ENCODE measurements at places on chromosomes 13 and 19. TPM values are rescaled to one million over a fixed set of nuclear protein-coding genes. Genes with fewer than 3 reads are reported as not detected.

DNA sequence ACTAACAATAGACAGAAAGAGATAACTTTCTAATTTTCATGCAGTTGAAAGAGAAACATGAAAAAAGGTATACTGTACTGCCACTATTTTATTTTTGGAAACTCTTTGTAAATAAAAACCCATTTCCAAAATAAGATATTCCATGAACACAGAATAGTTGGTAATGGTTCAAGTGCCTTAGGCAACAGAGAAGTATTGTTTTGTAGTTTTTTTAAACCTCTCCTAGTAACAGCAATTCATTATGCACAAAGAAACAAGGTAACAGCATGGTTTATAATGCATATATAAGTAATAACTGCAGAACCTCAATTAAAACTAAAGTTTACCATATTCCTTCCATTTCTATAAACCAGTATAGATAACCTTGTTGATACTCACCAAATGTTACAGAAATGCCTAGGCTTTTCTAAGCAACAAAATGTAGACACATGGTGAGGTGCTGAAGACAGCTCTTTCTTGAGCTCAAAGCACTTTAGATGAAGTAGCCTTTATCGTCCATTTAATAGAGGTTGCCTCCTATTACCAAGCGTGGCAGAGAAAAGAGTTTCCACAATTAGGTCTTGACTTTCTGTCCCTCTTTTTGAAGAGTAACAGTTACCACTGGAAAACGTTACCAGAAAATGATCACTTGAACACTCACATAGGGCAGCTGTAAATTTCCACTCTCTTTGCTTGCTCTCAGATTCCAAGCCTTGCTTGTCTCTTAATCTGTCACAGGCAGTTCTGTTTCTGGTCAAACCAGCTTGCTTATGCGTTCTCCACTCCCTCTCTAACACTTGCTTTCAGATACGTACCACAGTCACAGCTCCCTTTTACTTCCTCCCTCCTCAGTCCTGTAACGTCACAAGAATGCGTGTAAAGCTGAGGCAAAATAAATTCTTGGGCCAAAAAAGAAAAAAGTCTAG is 42.9 kb downstream of the CAB39L start:
- H3K27ac ChIP-seq = peak overlapping the region; percentile 96
- no peaks in the 10 kb centered on the region for H3K27me3 ChIP-seq
- peaks cover 10% of the 10 kb centered on the region for H3K4me1 ChIP-seq
- peak overlapping the region; percentile 79 for H3K4me3 ChIP-seq

DNA sequence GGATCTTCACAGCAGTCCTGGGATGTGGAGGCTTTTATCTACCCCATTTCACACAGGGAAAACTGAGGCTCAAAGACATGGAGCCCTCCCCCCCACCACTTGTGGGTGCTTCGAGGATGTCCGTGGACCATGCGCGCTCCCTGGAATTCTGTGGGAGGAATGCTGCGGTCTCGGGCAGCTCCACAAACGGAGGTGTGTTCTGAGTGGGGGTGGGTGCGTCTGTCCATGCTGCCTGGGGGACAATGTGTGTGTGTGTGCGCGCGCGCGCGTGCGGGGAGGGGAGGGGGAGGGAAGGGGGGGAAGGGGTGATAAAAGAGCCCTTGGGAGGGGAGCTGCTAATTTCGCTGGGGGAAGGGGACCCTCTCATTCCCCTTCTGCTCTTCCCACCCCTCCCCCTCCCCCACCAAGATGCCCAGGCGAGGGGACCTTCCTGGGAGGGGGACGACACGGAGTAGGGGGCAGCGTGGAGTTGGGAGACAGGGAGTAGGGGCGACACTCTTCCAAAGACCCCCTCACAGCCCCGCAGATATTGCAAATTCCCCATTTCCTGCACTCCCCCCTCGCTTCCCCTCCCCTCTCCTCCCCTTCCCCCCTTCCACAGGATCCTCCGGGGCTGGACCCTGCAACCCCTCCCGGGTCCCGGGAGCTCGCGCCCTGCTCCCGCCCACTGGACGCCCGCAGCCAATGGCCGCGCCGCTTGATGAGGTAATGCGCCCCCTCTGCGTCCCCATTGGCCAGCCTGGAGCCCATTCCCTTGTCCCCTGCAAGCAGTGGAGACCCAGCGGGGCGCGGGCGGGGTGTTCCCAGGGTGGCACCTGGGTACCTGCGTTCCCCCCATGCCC is 18.9 kb upstream of the ZNRF4 start:
- peak; percentile 88 for DNase-seq
- H3K4me1 ChIP-seq = peaks cover 7% of the 10 kb centered on the region
- peak overlapping the region; percentile 81 for H3K4me3 ChIP-seq
- no peak overlapping the region for H3K27ac ChIP-seq
- no peaks in the 10 kb centered on the region for H3K36me3 ChIP-seq

DNA sequence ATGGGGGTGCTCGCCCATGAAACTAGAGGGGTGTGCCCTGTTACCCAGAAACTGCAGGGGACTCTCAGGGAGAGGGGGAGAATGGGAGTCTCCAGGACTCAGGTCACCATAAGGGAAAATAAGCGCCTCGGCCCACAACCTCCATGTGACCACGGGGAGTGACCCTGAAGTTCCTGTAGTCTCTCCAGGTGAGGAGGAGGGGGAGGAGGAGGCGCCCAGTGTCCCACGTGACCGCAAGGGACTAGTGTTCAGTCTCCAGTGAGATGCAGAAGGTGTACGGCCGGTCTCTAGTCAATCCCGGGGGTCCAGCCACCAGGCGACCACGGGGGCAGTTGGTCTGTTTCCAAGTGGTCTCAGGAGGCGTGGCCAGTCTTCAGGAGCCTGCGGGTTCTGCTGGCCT is 16.0 kb downstream of the TM6SF2 start:
- H3K36me3 ChIP-seq = no peaks in the 10 kb centered on the region
- no peak overlapping the region for H3K4me3 ChIP-seq
- peaks cover 8% of the 10 kb centered on the region for H3K4me1 ChIP-seq

DNA sequence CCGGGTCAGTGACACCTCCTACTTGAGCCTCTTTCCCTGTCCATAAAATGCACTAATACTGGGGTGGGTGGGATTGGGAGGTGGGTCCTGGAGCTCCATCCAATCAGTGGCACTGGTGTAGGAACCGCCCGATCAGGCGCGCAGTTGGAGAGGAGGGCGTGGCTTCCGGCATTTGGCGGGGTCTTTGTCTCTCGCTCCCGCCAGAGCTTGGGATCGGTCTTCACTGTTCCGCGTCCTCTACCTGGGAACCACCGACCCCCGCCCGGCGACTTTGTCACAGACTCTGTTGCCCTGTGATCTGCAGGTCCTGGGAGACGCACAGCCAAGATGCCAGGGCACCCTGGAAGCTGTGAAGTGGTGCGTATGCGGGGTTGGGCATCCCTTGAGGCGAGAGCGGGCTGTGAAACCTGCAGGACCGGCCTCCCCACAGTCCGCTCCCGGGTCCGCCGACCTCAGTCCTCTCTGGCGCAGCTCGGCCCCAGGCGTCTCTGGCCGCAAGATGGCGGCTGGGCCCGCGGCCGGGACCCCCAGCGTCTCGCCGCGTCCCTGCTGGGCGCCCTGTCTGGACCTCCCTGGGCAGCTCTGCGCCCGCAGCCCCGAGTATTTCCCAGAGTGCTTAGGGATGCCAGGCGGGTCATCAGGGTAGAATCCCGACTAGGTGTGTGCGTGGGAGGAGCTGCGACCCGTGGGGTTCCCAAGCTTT is 41.6 kb upstream of the ZNF730 start:
- H3K27me3 ChIP-seq = no peaks in the 10 kb centered on the region
- H3K4me3 ChIP-seq = peak overlapping the region; percentile 92
- peak overlapping the region; percentile 88 for H3K27ac ChIP-seq
- peak; percentile 85 for DNase-seq
- peaks cover 5% of the 10 kb centered on the region for H3K4me1 ChIP-seq
- peaks cover 19% of the 10 kb centered on the region for H3K36me3 ChIP-seq

GRCh38 chr19:6250024-6250615 is 29.7 kb downstream of the MLLT1 start:
- H3K36me3 ChIP-seq = peaks cover 42% of the 10 kb centered on the region
- no peaks in the 10 kb centered on the region for H3K27me3 ChIP-seq
- no peak for DNase-seq
- H3K27ac ChIP-seq = no peak overlapping the region

DNA sequence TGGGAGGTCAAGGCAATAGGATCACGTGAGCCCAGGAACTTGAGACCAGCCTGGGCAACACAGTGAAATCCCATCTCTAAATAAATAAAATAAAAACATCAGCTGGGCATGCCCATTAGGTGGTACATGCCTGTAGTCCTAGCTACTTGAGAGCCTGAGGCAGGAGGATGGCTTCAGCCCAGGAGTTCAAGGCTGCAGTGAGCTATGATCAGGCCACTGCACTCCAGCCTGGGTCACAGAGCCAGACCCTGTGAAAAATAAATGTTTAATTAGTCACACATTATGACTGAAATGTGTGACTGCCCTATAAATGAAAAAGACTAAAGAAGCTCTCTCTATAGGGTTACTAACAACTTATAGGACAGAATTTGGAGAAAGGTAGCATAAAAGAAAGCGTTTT is 37.7 kb downstream of the USP12 start:
- no peak for DNase-seq
- H3K4me1 ChIP-seq = peaks cover 9% of the 10 kb centered on the region
- no peak overlapping the region for H3K4me3 ChIP-seq
- H3K27me3 ChIP-seq = no peaks in the 10 kb centered on the region

GRCh38 chr13:111046590-111047141 is 68.4 kb upstream of the ARHGEF7 start:
- no peaks in the 10 kb centered on the region for H3K4me1 ChIP-seq
- H3K27ac ChIP-seq = no peak overlapping the region
- H3K4me3 ChIP-seq = no peak overlapping the region
- H3K36me3 ChIP-seq = no peaks in the 10 kb centered on the region
- H3K27me3 ChIP-seq = peaks cover 7% of the 10 kb centered on the region
- DNase-seq = no peak

DNA sequence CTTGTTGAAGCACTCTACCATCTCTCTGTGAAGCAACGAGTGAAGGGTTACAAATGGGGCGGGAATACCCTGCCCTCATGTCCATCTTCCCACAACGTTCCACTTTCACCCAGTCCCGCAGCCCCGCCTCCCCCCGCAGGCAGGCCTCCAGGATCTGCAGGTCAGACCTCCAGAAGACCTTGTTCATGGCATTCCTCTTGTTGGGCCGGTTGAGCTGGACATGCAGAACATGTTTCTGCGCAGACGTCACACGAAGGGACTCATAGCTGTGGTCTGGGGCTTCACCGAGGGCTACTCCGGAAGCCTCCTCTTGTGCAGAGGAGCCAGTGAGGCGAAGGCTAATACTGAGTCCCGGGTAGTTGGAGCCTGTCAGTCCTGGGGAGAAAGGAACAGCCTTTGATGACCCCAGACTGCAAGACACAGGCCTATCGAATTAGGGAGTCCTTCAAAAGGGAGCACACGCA is 420 bp downstream of the ECH1 start:
- H3K27me3 ChIP-seq = no peaks in the 10 kb centered on the region
- peak overlapping the region; percentile 99 for H3K27ac ChIP-seq
- DNase-seq = peak; percentile 74
- H3K4me3 ChIP-seq = peak overlapping the region; percentile 92
- H3K36me3 ChIP-seq = peaks cover 27% of the 10 kb centered on the region

DNA sequence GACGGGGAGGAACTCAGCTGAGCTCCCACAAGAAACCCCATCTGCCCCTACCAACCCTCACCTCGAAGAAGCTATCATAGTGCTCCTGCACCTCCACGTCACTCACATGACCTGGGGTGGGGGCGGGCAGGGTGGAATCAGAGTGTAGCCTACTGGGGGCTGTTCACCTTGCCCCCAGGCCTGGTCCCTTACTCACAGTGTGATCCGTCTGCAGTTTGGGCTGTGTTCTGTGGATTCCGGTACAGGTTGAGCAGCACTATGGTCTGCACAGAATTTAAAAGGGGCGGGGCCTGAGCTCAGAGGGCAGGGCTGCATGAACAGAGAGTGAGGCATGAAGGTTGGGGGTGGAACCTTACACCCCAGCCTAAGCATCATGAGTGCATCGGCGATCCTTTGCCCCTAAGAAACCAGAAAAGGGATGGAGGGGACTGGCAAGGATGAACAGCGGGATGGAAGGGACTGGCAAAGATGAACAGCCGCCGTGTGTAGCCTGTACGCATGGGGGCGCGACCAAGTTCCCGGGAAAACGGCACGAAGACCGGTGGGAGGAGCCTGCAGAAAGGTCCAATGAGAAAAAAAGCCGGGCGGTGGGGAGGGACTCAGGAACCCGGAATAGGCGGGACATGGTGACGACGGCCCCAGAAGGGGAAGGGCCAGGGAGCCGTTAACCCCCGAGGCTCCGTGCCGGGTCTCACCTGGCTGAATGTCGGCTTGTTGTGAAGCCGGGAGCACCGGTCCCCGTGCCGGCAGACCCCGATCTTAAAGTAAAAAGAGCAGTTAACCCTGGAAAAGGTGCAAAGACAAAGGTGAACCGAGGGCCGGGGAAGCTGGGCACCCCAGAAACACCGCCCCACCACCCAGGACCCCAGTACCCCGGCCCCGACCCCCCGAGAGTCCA is 539 bp downstream of the U2AF1L4 start:
- DNase-seq = peak; percentile 94
- H3K4me3 ChIP-seq = peak overlapping the region; percentile 99
- peak overlapping the region; percentile 100 for H3K27ac ChIP-seq
- no peaks in the 10 kb centered on the region for H3K36me3 ChIP-seq
- peaks cover 30% of the 10 kb centered on the region for H3K4me1 ChIP-seq
- no peaks in the 10 kb centered on the region for H3K27me3 ChIP-seq

- DNase-seq = no peak
- H3K27ac ChIP-seq = no peak overlapping the region
- no peak overlapping the region for H3K4me3 ChIP-seq
- no peaks in the 10 kb centered on the region for H3K27me3 ChIP-seq
- no peaks in the 10 kb centered on the region for H3K36me3 ChIP-seq
These were observed 96.2 kb upstream of the RFC3 start for GRCh38 chr13:33721724-33722123.

DNA sequence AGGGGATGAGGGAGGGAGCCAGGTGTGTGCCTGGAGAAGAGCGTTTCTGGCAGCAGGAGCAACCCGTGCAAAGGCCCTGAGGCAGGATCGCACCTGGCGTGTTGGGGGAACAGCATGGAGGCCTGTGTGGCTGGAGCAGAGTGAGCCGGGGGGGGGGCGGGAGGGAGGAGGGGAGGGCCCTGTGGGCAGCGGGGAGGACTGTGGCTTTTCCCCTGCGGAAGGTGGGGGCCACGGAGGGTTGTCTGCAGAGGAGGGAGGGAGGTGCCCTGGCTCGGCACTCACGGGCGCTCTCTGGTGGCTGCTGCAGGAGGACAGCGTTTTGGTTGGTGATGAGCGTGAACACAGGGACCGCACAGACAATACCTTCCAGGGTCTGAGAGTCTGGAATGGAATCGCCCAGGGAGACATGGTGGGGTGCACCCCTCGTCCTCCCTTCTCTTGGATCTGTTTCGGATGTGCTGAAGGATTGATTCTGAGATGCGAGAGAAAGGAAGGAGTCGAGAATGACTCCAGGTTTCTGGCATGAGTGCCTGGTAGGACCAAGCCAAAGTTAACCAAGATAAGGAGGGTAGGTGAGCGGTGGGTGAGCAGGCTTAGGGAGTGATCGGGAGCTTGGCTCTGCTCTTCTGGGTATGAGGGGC is 6.5 kb downstream of the RAB11B start:
- peak; percentile 77 for DNase-seq
- peaks cover 7% of the 10 kb centered on the region for H3K36me3 ChIP-seq
- peaks cover 15% of the 10 kb centered on the region for H3K4me1 ChIP-seq
- peak overlapping the region; percentile 94 for H3K27ac ChIP-seq

The PEPD gene
- total RNA-seq = 139 TPM

The SYT3 gene
- not detected for total RNA-seq

The CGB7 gene
- total RNA-seq = 1.9 TPM

The CACNG7 gene
- 6.0 TPM for total RNA-seq

The ETV2 gene
- 1.1 TPM for total RNA-seq

The CEACAM4 gene
- total RNA-seq = not detected

The MATK gene
- total RNA-seq = 1.7 TPM

The ZNF558 gene
- 21.5 TPM for total RNA-seq

The SULT2A1 gene
- total RNA-seq = 4.4 TPM

Data from type B pancreatic cell (in vitro differentiated cells).